ENCODE measurements at places on chromosomes 2 and 18.

GRCh38 chr18:45783097-45784075, 42.1 kb upstream of the SIGLEC15 start:
- no peak for DNase-seq

GRCh38 chr2:23859983-23860382, 66.9 kb downstream of the ATAD2B start:
- no peak for DNase-seq

GRCh38 chr2:237222178-237222577, 136.5 kb downstream of the COPS8 start:
- no peak for DNase-seq

DNA sequence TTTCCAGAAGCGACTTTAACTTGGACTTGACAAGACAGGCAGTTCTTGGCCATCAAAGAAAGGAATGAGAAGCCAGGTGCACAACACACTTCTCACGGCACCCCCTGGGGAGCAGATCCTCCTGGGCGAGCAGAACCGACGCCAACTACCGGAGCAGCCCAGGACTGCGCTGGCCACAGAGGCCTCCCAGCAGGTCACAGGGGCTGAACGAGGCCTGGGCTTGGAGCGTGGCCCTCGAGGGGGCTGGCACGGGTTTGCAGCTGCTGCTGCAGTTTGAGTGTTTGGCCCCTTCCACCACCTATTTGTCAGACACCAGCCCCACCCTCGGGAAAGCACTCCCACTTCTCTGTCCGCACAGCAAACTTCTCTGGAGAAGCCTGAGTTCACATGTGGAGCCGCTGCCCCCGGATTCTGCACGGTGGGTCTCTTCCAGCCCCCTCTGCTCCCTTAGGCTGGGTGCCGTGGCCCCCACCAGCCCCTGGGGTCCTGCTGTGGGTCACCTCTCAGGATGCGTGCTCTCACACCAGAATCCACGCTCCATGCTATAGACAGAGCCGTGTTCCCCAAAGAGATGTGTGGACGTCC, 306.7 kb upstream of the SALL3 start:
- no peak for DNase-seq

GRCh38 chr2:151640087-151640486, 94.2 kb downstream of the NEB start:
- DNase-seq, result no peak

DNA sequence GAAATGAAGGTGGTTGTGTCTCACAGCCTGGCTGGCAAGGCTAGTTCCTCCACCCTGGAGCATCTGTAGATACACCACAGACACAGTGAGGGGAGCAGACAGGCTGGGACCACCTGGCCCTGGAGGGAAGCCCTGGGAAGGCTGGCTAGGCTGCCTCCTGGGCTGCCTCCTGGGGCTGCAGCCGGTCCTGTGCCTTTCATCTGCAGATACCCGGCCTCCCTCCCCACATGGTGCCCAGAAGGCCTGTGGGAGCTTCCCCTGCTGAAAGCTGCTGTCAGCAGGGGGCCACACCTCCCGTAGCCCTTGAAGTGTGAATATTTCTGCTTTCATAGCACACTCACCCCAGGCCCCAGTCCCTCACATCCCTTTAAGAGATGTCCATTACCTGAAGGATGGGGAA, 37.6 kb downstream of the SDC1 start:
- DNase-seq, result no peak

GRCh38 chr18:10076502-10077030, 162.8 kb downstream of the VAPA start:
- DNase-seq, result no peak
